ENCODE measurements at places on chromosomes 1 and 21.

- DNase-seq = peak; percentile 93
Observed at GRCh38 chr21:45404730-45405270, at the start of gene COL18A1. Gene COL18A1 (plus strand): TSS chr21:45405165. CDS start chr21:45405231, 66 bp downstream.

GRCh38 chr1:197355248-197355995 is 87.4 kb downstream of the CRB1 start:
- no peak for DNase-seq

DNA sequence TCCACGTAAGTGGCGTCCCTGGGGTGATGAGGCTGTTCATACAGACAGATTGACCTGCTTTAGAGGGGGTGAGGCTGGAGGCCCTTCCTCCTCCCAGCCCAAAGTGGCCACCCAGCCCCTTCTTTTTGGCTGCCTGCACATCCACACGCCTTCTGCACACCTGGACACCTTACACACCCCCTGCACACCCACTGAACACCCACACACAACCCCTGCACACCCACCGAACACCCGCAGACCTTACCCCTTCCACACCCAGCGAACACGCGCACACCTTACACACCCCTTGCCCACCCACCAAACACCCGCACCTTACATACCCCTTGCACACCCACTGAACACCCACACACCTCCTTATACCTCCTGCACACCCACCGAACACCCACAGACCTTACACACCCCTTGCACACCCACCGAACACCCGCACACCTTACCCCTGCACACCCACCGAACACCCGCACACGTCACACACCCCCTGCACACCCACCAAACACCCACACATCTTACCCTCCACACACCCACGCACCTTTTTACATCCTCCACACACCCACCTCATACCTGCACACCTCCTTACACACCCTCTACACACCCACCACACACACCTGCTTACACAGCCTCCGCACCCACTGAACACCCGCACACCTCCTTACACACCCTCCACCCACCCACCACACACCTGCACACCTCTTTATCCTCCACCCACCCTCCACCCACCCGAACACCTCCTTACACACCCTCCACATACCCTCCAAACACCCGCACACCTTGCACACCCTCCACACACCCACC is 37.7 kb downstream of the COQ8A start:
- DNase-seq = no peak

GRCh38 chr21:42349420-42350317 is 1.1 kb downstream of the TFF2 start:
- DNase-seq = no peak

DNA sequence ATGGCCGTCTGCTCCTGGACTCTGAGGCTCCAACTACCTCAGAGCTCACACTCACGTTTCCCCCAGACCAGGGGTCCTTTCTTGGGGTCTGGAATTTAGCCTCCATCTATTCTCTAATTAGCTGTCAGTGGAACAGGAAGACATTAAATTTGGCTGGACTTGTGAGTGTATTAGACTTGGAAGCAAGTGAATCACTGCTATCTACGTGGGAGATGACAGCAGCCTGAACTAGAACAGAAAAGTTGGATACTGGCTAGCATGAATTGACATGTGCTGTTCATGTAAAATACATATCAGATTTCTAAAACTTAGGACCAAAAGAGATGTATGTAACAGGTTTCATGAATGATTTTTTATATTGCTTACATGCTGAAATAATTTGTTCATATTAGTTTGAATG is 28.0 kb downstream of the TAF5L start:
- no peak for DNase-seq

DNA sequence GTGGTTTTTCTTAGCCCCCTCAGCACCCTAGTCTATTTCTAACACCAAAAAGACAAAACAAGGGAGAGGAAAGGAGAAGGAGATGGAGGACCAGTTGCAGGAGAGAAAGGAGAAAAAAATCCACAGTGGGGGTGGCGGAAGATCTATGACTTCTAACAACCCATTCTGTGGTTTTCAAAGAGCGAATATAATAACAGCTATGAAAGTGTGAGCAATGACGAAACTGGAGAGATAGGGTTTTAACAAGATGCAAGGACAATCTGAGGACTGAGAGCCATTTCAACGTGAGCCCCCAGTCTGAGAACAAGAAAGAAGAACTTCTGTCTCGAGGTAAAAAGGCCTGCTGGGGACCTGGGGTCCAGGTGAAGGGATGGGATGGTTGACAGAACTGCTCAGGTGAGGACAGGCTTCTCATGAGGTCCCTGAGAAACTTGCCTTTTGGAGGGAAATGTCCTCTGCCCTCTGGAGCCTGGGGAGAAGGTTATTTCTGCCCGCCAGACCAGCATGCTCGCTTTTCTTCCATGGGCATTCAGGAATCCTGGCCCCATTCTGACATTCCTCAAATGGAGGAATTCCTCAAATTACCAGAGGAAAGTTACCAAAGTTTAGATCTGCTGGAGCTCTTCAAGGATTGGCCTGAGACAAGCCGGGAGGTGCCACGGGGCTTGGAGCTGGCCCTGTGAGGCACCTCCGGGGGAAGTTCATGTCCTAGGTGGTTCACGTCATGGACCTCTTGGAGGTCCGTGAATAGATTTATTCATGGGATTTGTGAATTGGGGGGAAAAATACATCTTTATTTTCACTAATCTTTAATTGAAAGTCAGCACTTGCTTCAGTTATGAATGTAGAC is at the start of gene CD160:
Gene CD160 (plus strand): TSS at position 270 of the 850 bp plus-strand sequence. CDS start 8,829 bp downstream, outside the sequence.
- no peak for DNase-seq

GRCh38 chr1:244647819-244648218 is 5.1 kb upstream of the DESI2 start:
- no peak for DNase-seq
